Stimulated activated CD8-positive, alpha-beta memory T cell treated with anti-CD3 and anti-CD28 coated beads, Interleukin-15, amount 100 ng/mL, for 4 hours (primary cell): ENCODE measurements at places on chromosomes 12 and 14.

DNA sequence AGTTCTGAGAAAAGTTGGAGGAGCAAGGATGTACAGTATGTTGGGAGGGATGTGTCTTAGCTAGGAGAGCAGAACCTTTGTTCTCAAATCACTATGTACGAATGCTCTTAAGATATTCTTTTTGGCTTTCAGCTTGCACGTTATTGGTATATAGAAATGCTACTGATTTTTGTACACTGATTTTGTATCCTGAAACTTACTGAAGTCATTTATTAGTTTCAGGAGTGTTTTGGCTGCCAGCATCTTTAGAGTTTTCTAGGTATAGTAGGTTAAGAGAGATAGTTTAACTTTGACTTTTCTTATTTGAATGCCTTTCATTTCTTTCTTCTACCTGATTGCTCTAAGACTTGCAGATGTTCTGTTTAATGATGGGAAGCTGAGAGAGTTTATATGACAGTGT is 442.8 kb upstream of the FBXO33 start:
- no peak for DNase-seq

DNA sequence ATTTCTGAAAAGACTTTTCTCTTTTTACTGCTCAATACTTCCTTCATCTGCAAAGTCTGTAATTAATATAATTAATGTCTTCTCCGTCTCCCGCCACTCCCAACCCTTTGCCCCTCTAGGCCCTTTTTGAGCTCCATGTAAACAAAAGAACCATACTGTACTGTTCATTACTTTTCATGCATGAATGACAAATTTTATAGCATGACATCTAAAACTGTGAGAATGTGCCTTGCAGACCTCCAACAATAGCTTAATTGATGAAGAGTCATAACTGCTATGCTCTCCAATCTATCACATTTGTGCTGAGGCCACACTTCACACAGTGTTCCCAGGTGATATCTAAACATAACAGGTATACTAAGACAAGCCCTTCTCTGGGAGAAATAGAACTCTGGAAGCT is 1122.7 kb upstream of the ATXN7L3B start:
- no peak for DNase-seq

DNA sequence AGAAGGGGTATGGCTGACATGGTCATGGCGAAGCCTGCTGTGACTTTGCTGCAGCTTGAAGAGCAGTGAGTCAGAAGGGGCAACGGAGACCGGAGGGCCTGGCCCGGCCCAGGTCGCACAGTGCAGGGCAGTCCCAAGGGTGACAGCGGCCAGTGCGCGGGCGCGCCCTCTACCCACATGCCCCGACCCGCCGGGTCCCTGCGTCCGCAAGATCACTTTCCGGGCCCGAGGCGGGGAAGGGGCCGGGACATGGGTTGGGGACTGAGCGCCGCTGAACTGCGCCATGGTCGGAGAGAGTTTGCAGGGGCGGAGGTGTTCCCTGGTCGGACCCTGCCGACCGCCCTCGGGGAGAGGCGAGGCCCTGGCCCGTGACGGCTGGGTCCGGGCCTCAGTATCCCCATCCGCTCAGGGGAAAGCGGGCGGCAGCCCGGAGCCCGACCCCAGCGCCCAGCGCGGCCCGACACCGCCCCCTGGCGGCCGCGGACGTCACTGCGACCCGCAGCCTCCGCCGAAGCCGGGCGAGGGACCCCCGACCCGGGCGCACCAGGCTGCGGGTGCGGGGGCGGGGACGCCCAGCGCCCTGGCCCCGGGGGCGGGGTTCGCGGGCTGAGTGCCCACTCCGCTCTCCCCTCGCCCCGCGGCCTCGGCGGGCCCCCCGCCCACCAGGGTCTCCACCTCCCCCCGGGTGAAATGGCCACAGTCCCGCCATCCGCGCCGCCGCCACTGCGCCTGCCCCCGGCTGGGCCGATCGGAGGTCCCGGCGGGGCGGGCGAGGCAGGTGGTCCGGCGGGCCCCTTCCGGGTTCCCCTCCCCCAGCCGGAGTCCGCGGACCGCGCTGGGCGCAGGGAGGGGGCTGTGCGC is 7.2 kb upstream of the ANKRD9 start:
- DNase-seq, result peak; percentile 25

- DNase-seq, result no peak
Measured at GRCh38 chr14:96986256-96987085, 189.3 kb downstream of the VRK1 start.

DNA sequence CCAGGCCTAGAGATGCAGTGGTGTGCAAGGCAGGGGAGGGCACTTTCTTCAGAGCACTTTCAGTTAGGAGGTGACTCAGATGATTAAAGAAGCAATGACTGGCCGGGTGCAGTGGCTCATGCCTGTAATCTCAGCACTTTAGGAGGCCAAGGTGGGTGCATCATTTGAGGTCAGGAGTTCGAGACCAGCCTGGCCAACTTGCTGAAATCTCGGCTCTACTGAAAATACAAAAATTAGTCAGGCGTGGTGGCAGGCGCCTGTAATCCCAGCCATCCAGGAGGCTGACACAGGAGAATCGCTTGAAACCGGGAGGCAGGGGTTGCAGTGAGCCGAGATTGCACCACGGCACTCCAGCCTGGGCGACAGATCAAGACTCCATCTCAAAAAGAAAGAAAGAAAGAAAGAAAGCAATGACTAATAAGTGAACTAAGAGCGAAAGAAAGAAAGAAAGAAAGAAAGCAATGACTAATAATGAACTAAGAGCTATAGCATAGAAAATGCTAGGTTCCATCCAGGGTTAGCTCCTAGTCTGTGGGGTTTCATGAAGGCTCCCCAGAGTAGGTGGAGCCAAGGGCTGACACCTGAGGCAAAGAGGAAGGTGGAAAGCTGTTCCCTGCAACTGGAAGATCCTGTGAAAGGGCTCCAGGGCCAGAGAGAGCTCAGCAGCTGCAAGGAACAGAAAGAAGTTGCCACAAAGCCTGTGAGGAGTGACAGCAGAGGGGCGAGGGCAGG is 334.5 kb downstream of the CACNA1C start:
- no peak for DNase-seq

- DNase-seq, result no peak
Measured at GRCh38 chr14:79248126-79248525, 963.2 kb downstream of the DIO2 start.

- no peak for DNase-seq
Measured at GRCh38 chr12:108181095-108181454, 52.0 kb downstream of the WSCD2 start.

- no peak for DNase-seq
Measured at GRCh38 chr12:24596768-24597388, 352.0 kb downstream of the BCAT1 start.

DNA sequence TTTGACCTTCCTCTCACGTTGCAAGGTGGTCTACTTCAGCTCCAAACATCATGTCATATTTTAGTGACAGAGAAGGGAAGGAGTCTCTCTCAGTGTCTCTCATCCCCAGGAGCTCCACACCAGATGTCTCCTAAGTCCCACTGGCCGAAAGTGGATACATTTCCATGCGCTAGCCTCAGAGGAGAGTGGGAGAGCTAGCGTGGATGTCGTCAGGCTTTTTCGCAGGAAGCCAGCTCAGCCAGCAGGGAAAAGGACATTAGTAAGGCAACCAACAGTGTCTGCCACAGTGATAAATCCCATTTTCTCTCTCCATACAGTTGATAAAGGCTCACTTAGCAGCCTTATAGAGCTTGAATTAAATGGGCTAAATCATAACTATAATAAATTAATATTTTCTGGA is 155.7 kb downstream of the PELI2 start:
- DNase-seq, result no peak

GRCh38 chr12:63843254-63843720 is 1.2 kb upstream of the SRGAP1 start:
- peak; percentile 0 for DNase-seq

GRCh38 chr12:77486872-77487271 is 343.8 kb upstream of the NAV3 start:
- DNase-seq, result no peak

DNA sequence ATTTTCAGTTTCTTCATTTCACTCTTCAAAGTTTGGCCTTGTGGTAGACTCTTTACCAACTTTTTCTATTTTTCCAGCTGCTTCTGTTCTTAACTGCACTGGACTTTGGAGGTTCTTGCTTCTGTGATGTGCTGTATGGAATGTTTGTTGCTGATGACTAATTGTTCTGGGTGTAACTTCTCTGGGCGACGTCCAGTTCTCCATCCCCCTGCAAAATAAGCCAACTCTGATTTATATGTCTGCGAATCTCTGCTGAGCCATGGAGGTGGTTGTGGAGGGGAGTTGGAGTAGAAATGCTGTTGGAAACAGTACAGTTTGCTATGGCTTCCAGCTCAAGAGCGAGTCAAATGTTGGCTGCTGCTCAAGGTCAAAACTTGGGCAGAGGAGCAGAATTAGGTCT is 113.9 kb upstream of the DYRK2 start:
- no peak for DNase-seq

DNA sequence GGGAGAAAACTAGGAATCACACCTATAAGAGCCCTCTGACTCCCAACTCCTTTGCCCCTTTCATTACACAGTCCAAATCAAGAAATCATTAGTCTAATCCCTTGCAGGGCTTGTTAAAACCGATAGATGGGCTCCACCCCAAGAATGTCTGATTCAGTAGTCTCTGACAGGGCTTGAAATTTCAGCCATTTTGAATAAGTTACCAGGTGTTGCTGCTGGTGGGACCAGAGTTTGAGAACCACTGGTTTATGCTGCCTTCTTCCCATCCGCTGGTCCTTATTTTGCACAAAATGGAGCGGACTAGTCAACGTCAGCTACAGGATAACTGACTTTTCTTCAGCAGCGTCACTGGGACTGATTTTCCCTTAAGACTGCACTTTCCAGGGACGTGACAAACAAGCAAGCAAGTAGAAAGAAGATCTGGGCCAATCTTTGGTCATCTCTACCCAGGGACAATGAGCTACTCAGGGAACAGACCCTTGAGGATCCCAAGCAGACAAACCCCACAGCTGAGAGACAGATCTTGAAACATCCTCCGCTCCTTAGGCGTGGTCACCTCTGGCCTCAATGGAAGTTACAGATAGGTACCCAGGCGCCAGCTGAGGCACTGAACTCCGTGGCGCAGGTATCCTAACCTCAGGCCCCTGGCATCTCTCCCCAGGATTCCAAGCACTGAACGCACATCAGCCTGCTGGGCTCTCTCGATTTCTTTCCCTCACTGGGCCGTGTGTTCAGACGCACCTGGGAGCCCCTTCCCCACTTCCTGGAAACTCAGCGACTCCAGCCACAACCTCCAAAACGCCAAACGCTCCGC is 900 bp downstream of the KCTD10 start:
- DNase-seq, result no peak

DNA sequence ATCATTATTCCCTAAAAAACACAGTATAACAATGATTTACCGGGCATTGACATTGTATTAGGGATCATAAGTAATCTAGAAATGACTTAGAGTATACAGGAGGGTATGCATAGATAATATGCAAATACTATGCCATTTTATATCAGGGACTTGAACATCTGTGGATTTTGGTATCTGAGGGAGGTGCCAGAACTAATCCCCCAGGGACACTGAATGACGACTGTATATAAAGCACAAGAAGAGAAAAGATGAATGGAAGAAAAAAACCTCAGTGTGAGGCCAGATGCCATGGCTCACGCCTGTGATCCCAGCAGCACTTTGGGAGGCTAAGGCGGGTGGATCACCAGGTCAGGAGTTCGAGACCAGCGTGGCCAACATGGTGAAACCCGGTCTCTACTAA is 25.5 kb upstream of the COX6A1 start:
- DNase-seq, result no peak

GRCh38 chr14:26741711-26742212 is 143.9 kb upstream of the NOVA1 start:
- DNase-seq, result no peak
